ENCODE measurements at places on chromosomes 16 and 17. TPM values are rescaled to one million over a fixed set of nuclear protein-coding genes. Genes with fewer than 3 reads are reported as not detected.

The ABCA8 gene
- not detected for polyA plus RNA-seq

The SPATA2L gene
- polyA plus RNA-seq, result 14.5 TPM

The KRTAP4-5 gene
- not detected for polyA plus RNA-seq

The TP53TG3B gene
- polyA plus RNA-seq, result not detected

The UNKL gene
- polyA plus RNA-seq, result 1.0 TPM

The VMO1 gene
- polyA plus RNA-seq, result not detected

The CFAP97D1 gene
- polyA plus RNA-seq, result not detected

The FAM20A gene
- not detected for polyA plus RNA-seq

The RAB26 gene
- polyA plus RNA-seq, result 1.4 TPM

The DUS1L gene
- polyA plus RNA-seq, result 61.7 TPM
